Head of caudate nucleus (tissue), 42 donors: ENCODE measurements at places on chromosomes 6 and 20.

DNA sequence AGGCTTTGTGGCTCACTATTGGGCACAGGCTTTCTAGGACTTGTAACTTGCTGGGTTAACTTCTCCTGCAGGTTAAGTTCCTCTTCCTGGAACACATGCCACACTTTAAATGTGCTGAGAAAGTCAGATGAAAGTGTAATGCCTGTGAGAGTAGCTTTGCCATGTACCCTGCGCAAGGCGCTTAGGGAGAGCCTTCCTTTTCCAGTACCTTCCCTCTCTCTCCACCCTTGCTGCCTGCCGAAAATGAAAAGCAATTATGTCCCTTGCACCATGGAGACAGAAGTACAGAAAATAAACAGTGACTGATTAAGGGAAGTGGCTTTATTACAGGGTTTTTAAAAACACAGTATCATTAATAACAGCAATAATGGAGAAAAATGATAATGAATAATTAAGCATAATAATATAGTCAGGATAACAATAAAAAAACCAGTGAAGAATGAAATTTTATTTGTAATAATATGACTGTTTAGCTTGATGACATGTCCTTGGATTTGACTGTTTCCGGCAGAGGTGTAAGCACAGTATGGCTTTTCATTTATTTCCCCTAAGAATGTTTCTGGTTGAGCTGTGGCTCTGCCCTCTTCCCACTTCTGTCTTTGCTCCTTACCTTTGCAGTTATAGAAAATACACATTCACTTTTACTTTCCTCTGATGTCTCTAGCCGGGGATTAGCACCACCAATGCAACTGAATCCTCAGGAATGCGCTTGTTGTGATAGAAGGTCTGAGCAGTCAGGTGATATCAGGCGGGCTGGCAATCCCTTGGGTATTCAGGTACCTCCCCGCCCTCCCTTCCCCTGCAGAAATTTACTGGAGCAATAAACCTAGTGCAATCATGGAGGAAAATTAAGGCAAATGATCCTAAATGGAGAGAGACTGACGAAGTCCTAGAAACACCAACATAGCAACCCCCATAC is 472.3 kb upstream of the CITED2 start:
- DNase-seq = no peak

- DNase-seq = no peak
These were observed 47.8 kb downstream of the PSMB1 start for GRCh38 chr6:170505306-170505705.

DNA sequence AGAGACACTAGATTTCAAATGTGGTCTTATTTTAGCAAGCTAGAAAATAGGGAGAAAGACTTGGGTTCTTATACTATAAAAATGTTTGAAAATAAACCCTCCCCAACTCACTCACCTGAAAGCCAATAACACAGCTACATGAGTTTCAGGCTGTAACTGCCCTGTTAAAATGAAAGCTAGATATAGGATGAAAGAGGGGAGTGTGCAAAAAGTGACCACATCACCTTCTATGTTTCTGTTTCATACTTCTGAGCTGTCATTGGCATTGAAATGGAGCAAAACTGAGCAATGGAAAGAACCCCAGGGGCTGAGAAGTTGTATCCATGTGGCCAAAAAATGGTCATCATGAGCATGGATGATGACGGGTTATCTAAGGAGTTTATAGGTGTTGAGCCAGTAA is 148.1 kb upstream of the TENT5A start:
- DNase-seq = no peak

GRCh38 chr6:143362192-143362558 is 88.3 kb downstream of the ADAT2 start:
- no peak for DNase-seq

GRCh38 chr20:46206025-46206424 is 87.9 kb downstream of the CD40 start:
- peak; percentile 57 for DNase-seq

- DNase-seq = no peak
These were observed 977.7 kb upstream of the SLC35B3 start for GRCh38 chr6:9412951-9413559.

GRCh38 chr6:1527073-1527457 is 82.7 kb upstream of the FOXC1 start:
- peak; percentile 66 for DNase-seq

DNA sequence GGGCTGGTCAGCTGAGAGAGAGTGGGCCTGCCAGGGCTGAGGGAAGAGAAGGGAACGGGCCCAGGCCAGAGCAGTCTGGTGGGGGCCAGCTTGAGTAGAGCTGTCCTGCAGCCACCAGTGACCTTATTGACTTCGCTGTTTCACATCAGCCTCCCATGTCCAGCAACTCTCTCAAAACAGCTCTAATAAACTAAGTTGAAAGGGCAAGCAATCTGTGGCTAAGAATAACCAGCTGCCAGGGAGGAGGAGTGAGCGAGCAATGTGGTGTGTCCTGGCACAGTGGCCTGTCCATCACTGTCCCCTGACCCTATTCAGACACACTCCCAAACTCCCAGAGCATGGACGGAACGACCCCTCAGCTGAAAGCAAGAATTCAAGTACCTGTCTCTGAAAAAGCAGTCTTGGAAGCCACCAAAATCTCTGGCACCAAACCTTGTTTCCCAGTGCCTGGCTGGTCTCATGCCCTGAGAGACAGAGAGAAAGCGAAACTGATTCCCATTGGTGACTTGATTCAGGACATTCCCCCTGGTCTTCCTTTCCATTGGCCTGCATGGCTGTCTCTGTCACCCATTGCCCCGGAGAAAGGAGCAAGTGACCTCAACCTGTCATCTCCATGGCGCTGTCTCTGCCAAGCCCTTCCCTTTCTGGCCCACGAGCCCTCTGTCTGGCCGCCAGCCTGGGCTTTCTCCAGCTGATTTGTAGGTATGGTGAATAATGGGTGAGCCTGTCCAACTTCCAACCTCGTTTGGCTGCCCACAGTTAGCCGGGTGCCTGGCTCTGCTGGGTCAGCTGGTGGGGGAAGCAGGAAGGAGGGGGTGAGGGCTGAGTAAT is at the start of gene DDO:
Gene DDO (minus strand): TSS at position 490 of the 831 bp plus-strand sequence. CDS start 2,113 bp downstream, outside the sequence.
- DNase-seq = peak; percentile 85

GRCh38 chr20:62051144-62051543 is 14.5 kb downstream of the TAF4 start:
- DNase-seq = no peak

DNA sequence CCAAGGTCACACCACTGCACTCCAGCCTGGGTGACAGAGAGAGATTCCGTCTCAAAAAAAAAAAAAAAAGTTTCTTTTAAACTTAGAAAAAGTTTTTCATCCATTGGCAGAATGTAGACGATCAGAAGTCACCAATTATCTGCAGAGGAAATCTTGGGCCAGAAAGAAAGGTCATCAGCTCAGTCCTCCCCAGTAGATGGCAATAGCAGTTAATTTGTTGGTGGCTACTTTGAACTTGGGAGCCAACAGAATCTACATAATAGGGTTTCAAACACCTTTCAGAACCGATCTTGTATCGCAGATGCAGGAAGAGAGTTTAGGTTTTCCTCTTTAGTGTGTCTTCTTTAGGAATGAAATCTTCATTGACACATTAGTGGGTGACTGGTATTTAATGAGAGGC is 41.7 kb downstream of the LBP start:
- DNase-seq = no peak

DNA sequence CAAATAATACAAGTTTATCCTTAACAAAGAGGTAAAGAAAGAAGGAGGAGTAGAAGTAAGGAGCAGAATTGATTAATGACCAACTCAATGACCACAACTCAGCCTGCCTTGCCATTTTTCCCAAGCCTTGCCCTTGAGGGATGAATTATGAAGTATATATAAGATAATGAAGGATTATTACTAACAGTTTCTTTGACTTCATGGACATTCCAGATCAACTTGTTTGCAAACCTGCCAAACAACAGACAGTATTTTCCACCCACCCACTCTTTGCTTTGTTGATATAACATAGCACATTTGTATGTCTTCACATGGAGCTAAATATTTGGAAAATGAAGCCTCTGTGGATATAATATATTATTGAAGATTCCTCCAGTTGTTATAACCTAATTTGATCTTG is 9.9 kb upstream of the C6orf141 start:
- DNase-seq = no peak

DNA sequence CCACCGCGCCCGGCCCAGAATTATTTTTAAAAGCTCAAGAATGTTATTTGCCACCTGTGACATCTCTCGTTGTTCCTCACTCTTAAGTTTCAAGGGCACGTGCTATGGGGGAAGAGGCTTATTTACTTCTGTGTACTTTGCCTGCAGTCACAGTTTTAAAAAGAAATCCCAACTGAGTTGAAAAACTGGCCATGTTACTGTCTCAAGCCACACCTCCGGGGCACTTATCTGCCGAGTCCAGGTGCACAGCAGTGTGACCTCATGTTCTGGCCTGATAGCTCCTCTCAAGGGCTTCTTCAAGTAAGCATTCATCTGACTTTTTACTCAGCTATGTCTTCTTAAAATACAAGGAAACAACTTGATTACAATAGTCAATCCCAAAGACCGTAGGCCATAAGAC is 34.5 kb downstream of the SHLD1 start:
- no peak for DNase-seq

- peak; percentile 14 for DNase-seq
These were observed 119.1 kb upstream of the ADGRF1 start for GRCh38 chr6:47161176-47161687.

GRCh38 chr6:144721232-144721631 is 436.1 kb downstream of the UTRN start:
- no peak for DNase-seq

- DNase-seq = no peak
These were observed 51.1 kb downstream of the MYLIP start for GRCh38 chr6:16179970-16180431.

- no peak for DNase-seq
These were observed 7.7 kb upstream of the SMIM13 start for GRCh38 chr6:11085758-11086435.

- no peak for DNase-seq
These were observed 22.5 kb downstream of the HFE start for GRCh38 chr6:26109772-26110171.

DNA sequence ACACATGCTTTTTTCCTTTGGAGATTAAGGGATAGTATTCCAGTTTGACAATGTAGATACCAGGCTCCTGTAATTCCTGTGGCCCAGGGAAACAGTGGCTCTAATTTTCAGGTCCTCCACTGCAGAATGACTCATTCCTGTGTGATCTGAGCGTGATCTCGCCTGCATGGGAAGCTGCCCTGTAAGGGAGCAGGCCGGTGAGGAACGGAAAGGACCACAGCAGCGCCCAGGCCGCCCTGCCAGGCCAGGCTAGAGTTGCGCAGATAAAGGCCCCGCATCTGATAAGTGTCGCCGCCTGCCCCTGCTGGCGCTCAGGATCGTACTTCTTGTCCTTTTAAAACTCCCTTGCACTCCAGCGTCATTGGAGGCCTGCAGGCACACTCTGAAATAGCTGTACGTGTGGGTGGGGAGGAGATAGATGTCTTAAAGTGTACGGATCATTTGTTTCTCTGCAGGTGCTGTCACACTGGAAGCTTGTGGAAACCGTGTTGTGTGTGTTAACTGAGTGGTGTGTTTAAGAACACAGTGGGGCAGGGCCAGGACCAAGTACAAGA is 60.7 kb downstream of the SYNJ2 start:
- peak; percentile 36 for DNase-seq

GRCh38 chr6:51147756-51148155 is 329.1 kb downstream of the TFAP2B start:
- DNase-seq = no peak

GRCh38 chr20:31617432-31618104 is 12.5 kb downstream of the ID1 start:
- no peak for DNase-seq

GRCh38 chr6:167736486-167737204 is 90.1 kb upstream of the AFDN start:
- DNase-seq = no peak

DNA sequence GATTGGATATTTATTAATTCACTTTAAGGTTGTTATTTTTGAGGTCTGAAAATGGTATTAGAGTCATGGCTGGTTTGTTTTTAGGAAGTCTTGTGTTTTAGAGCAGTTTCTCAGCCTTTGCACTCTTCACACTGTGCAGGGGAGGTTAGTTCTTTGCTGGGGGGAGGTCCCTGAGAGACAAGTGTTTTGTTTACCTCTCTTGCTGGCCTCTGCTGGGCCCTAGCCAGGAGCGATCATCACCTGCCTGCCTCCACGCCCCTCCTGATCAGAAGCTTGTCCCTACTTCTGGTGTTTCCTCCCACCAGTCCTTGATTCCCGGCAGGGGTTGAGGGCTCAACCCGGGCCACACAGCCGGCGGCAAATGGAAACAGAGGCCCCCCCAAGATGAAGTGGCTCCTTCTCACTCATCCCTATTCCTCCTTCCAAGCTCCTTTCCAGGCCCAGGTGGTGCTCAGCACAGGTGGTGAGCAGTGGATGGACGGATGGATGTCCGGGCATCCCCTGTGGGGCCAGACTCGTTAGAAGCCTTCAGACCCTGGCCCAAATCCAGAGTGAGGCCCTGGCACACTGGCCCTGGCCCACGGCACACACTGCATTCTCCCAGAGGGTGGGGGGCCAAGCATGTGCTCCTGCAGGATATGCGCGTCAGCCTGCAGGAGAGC is 51.3 kb downstream of the GRM4 start:
- no peak for DNase-seq

DNA sequence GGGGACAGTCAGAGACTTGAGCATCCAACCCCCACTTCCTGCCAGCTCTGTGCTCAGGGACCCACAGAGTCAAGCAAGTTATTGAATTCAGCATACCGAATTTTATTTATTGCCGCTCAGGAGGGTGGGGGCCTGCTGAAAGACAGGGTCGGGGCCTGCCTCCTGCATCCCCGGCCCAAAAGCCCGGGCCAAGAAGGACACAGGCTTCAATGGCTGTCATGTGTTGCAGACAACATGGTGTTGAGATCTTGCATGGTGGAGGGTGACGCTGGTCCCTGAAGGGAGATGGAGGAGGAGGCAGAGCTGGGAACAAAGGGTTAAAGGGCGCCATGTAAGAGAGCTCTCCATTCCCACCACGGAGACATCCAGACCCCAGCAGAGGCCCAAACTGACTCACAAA is 698 bp downstream of the SFTA2 start:
- no peak for DNase-seq

- no peak for DNase-seq
These were observed 153.6 kb upstream of the SHLD1 start for GRCh38 chr20:5596401-5597193.

DNA sequence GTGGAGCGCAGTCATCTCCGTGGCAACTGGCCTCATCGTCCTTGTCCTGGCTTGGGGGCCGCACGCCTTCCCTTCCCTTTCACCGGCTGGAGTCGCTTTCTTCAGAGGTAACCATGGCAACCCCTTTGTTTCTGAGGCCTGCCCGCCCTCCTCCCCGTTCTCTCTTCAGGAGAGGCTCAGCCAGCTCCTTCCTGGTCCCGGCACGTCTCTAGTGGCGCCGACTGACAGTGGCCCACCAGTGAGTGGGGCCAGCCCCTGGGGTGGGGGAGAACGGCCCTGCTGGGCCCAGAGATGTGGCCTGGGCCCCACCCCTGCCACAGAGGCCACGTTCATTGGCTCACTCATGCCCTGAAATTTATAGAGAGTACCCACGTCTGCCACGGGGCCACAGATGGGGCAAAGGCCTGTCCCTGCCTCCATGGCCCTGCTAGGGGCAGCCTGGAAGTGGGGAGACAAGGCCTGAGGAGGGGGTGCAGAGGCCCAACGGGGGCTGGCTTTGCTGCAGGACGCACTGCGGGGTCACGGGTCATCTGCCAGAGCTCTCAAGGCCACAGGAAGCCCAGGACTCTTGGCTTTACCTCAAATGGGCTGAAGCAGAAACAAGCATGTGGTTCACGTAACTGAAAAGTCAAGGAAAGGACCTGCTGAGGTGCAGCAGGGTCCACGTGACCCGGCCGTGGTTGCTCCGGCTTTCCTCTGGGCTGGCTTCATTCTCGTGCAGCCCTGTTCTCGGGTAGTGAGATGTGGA is 1.4 kb upstream of the OSBPL2 start:
- DNase-seq = peak; percentile 68

- no peak for DNase-seq
These were observed 15.2 kb upstream of the LIN28B start for GRCh38 chr6:104941729-104942091.

- no peak for DNase-seq
These were observed 18.7 kb downstream of the DIDO1 start for GRCh38 chr20:62907384-62908317.
